AG20443 (cell line): ENCODE measurements at places on chromosomes 6 and 20.
A peak's percentile ranks its signal among the peaks of the same experiment; 100 is the strongest.

DNA sequence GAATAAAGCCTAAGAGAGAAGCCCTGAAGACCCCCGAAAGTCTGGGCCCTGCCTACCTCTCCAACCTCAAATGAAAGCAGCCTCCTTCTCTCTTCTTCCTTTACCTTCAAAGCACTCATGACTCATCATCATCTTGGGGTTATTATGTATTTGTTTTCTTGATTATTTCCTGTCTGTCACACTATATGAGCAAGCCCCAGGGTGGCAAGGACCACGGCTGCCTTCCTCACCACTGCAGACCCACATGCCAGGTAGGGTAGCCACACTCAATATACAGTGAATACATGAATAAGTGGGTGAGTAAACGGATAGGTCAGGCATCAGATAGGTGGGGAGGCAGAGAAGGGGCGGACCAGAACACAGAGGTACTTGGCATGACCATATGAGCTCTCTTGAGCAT lies 8.8 kb downstream of the WFDC3 start:
- no peak for DNase-seq

GRCh38 chr6:111865049-111865585 lies 8.1 kb downstream of the FYN start:
- DNase-seq: no peak

- no peak for DNase-seq
Observed at GRCh38 chr20:53981752-53982437, 88.5 kb downstream of the BCAS1 start.

DNA sequence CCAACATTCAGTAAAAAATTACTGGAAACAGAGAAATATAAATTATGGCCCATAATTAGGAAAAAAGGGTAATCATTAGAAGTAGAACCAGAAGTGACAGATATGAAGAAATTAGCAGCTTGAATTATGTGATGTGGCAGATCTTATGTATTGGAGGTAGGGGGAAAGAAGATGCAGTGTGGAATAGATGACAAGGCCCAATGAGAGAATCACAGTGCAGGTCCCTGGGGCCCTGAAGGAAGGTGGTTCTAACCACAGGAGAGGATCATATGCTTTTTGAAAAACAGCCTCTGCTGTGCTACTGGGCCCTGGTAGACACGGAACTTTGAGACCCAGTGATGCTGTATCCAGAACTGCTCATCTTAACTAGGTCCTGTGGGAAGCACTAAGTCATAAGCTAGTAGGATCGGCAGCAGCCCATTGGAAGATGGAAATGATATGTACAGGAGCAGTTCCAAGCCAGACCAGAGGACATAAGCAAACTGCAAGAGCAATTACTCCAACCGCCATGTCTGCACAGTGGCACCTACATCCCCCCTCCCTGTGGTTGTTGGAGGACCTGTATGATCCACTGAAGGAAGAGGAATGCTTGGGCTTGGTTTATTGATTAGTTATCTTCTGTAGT lies 14.2 kb downstream of the HEBP2 start:
- no peak for DNase-seq

- DNase-seq: no peak
Observed at GRCh38 chr6:27553123-27553904, 80.4 kb upstream of the ZNF184 start.

- DNase-seq: no peak
Observed at GRCh38 chr6:120700001-120700400, 634.3 kb downstream of the TBC1D32 start.

DNA sequence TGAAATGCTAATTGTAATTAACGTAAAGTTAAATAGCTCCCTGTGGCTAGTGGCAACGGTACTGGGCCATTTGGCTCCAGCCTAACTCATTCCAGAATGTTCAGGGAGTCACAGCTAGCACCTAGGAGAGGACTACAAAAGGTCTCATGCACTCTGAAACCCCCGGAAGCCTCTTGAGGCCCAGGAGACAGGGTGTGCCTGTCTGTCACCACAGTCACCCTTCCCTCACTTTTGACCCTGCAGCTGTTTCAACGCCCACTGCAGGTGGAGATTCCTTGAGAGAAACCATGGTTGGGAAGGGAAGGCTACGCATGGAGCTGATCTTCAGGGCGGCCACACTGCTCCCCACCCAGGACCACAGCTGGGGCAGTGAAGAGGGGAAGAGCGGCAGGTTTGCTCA lies 58.6 kb downstream of the SULF2 start:
- no peak for DNase-seq

GRCh38 chr6:99613705-99614429 lies 7.2 kb downstream of the PRDM13 start:
- no peak for DNase-seq

- DNase-seq: no peak
Observed at GRCh38 chr6:21952367-21952766, 344.5 kb downstream of the PRL start.

GRCh38 chr6:108133594-108134179 lies 32.1 kb upstream of the NR2E1 start:
- DNase-seq: peak; percentile 88

- no peak for DNase-seq
Observed at GRCh38 chr6:20182926-20183521, 29.2 kb downstream of the MBOAT1 start.

- no peak for DNase-seq
Observed at GRCh38 chr6:85864453-85865401, 222.0 kb upstream of the SYNCRIP start.

GRCh38 chr6:158518191-158519127 lies 41.4 kb upstream of the TMEM181 start:
- DNase-seq: peak; percentile 87

- DNase-seq: no peak
Observed at GRCh38 chr6:48564036-48564820, 453.2 kb upstream of the PTCHD4 start.

DNA sequence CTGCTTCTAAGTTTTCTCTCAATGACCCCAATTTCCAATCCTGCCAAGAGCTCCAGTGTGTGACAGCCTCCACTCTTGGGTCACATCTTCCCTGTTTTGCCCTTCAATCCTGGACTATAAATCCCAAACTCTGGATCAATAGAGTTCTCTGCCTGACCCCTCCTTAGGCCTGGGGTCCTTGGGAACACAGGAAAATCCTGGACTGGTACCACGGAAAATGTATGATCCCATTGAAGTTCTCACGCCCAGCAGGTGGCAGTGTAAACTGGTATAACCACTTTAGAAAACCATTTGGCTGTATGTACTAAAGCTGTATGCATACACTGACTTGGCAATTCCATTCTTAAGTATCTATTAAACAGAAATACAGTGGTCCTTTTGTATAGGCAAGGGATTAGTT lies 98.0 kb downstream of the SNAP25 start:
- no peak for DNase-seq

DNA sequence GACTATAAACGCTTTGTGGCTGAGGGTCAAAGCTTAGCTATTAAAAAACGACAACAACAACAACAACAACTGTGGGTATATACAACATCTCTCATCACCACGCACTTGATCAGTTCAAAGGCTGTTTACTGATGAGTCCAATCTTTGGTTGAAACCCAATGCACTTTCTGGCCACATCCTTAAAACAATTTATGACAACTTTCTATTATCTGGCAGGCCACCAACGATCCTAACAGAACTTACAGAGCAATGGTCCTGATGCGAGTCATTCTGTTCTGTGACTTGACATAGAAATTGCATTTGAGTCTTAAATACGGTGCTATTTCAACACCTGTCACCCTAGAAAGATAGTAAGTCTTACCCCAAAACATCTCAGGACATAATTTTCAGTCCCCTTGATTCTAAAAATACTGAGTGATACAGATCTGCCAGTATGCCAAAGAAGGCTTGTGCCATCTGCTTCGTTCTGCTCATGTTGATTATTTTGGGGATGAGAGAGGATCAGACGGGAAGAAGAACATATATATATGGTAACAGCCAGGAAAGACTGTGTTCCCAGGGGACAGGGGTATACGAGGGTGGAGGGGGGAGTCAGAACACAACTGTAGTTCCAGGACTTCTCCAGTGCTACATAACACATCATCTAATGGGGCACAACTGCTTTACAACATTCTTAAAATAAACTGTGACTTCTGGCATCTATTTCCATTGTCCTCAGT lies 55.8 kb downstream of the PLAGL1 start:
- DNase-seq: no peak
